ENCODE measurements at places on chromosomes 13 and 19.

DNA sequence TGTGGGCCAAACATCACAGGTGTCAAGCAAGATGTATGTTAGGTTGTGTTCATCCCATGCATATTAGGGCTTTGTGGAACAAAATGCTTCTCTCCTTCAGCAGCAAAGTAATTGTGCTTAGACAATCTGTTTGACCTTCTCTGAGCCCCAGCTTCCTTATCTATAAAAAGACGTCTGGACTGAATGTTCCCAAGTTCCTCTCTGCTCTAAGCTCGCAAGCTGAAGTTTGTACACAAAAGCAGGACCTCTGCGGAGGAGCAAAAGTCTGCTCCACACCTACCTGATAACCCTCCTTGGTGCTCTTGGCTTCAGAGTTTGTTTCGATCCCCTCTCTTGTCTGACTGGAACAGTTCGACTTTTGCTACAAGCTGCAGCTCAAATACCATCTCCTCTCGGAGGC is 95.7 kb upstream of the UBL3 start:
- no peak for DNase-seq

DNA sequence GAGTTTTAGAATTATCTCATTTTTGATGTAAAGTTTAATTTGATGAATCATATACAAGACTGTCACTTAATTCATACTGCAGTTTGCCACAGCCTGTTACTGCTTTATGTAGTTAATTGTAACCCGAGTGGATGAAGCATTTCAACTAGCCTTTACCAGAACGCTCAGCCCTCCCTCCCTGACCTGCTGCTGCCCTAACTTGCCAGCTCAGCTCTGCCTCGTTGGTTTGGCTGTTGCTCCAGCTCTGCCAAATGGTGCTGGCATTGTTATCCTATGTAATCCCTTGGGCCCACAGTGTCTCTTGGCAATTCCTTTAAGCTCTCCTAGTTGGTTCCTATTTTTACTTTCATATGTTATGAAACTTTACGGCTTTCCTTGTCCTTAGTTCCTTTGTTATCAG is 113.3 kb downstream of the LMO7 start:
- DNase-seq, result no peak

DNA sequence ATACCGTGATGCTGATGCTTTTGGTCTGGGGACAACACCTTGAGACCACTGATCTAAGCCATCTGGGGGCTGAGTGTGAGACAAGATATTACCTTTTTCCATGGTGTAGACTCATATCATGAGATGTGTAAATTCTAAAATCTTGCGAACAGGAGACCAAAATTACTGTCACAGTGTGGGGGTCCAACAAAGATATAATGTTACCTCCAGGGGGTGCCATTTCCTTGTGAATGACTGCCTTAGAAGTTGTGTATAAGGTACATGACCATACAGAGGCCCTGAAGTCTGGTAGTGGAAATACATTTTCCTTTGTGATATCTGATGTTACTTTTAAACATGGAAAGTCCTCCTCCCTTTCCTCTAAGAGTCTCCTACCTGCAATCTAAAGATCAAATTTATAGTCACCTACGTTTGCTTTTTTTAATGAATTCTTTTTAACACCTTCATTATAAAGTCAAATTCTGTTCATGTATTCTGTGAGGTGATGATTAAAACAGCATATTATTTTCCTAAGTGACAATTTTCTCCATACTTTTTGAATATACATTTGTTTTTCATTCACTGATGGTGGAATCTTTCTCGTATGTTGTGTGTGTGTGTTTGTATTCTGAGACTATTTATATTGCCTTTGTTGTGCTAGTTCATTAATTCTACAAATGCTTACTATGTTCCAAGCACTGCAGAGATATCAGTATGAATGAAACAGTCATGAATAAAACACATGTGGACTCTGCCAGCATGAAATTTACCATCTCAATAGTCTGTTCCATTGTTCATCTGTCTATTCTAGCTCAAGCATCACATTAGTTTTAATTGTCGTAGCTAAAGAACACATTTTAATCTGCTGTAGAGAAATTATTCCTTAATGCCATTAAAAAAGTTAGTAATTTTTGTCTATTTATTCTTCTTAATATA is 113.7 kb downstream of the RFC3 start:
- peak; percentile 41 for DNase-seq

- no peak for DNase-seq
Measured at GRCh38 chr19:45589768-45590167, 5.2 kb upstream of the OPA3 start.

- DNase-seq, result no peak
Measured at GRCh38 chr13:106497079-106497478, 38.4 kb downstream of the EFNB2 start.

DNA sequence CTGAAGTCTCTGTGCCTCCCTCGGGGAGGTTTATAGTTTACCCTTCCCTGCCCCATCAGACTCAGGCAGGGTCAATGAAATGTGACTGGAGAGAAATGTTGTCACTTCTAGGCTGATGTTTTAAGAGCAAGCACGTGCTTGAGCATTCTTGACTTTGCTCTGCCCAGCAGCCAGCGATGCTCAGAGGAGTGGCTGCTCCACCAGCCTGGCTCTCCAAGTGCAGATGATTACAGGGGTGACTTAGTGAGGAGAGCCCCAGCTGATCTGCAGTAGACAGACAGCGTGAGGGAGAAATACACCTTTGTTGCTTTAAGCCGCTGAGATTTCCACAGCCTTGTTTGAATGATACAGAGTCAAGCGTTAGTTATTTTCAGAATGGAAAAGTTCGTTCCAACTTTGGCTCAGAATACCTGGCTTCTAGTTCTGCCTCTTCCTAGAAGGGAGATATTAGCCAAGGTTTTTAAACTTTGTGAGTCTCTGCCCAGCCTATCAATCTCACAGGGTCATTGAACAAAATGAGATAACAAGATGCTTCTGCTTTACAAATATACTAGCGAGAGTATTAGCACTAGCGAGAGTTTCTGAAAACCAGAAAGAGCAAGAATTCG is 143.6 kb downstream of the OXGR1 start:
- DNase-seq, result no peak
